T-helper 2 cell (primary cell): ENCODE measurements at places on chromosomes 2 and 18.

- no peak for DNase-seq
Measured at GRCh38 chr2:9215680-9216079, 9.1 kb downstream of the ASAP2 start.

- no peak for DNase-seq
Measured at GRCh38 chr2:139031722-139032121, 251.5 kb upstream of the NXPH2 start.

- no peak for DNase-seq
Measured at GRCh38 chr2:3105814-3106569, 271.6 kb downstream of the EIPR1 start.

DNA sequence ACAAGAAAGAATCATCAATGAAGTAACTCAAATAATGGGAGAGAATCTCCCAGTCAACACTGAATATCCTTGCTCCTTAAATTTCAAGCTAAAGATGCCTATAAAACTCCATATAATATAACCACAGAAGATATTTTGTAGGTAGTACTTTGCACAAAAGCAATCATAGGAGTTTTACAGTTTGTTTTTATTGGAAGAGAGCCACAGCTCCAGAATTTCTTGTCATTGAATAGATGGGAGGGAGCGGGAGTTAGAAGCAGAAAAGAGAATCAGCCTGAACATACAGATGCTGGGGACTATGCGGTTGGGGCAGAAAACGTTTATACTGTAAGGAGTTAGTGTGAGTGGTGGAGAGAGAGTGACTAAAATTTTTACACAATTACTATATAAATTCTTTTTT, 18.3 kb upstream of the SMAD4 start:
- DNase-seq: no peak

GRCh38 chr2:47720036-47720435, 62.9 kb upstream of the MSH6 start:
- no peak for DNase-seq

- no peak for DNase-seq
Measured at GRCh38 chr2:79972661-79973060, 331.9 kb downstream of the LRRTM1 start.

DNA sequence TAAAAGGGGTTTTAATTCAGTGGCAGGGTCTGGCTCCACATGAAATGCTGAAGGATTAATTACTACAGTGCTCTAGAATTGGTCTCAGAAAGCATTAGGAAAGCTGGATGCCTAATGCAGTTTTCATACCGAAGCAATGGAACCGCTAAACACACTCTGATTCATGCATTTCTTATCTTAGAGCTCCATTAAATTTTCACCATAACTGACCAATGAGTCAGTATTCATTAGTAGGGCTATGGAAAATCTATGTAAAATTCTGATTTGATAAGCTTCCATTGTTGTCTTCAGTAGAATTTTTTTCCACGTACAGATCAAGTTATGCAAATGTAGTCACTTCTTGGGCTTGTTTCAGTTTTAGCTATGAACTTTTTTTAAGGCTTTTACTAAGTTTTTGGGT, 359.9 kb downstream of the ARHGAP15 start:
- DNase-seq: no peak

- DNase-seq: no peak
Measured at GRCh38 chr18:55781481-55781957, 193.5 kb upstream of the TCF4 start.

GRCh38 chr2:174600349-174600748, 2.7 kb upstream of the WIPF1 start:
- DNase-seq: no peak

GRCh38 chr2:235320326-235320725, 173.5 kb upstream of the AGAP1 start:
- DNase-seq: no peak

GRCh38 chr2:22737144-22737543, 647.8 kb upstream of the KLHL29 start:
- no peak for DNase-seq

DNA sequence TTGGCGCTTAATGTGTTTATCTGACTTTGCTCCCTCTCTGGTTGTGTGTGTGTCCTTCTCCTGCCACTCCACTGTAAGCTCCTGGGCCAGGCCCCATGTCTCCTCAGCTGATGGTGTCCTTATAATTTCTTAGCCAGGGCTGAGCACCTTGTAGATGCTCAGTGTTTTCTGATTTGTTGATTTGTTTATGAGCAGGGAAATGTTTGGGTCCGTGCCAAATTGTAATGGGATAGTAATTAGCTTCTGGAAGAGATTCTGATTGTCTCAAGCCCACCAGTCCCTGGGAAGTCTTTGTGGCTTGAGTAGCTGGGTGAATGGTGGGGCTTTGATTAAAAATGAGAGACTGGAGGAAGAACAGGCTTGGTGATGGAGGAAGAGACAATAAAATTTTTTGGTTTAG, 270.5 kb downstream of the MYCN start:
- no peak for DNase-seq

GRCh38 chr18:11844436-11844835, 6.8 kb upstream of the CHMP1B start:
- DNase-seq: no peak
